ENCODE measurements at places on chromosomes 5 and 9. TPM values are rescaled to one million over a fixed set of nuclear protein-coding genes. Genes with fewer than 3 reads are reported as not detected.

GRCh38 chr5:124951661-124952060, 205.2 kb upstream of the ZNF608 start:
- DNase-seq: no peak

GRCh38 chr9:116646661-116647514, 40.2 kb upstream of the TRIM32 start:
- DNase-seq: peak; percentile 37

- DNase-seq: no peak
These were observed 365.9 kb downstream of the PLK2 start for GRCh38 chr5:58094031-58094430.

DNA sequence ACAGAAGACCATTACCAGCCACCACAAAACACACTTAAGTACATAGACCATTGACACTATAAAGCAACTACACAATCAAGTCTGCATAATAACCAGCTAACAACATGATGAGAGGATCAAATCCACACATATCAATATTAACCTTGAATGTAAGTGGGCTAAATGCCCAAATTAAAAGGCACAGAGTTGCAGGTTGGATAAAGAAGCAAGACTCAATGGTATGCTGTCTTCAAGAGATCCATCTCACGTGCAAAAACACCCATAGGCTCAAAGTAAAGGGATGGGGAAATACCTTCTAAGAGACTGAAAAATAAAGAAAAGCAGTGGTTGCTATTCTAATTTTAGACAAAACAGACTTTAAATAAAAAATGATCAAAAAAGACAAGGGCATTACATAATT, 113.6 kb upstream of the CD180 start:
- no peak for DNase-seq

- DNase-seq: peak; percentile 50
These were observed 4.8 kb downstream of the SUB1 start for GRCh38 chr5:32589942-32590869.

Gene IFNE
- polyA plus RNA-seq: not detected

Gene C5orf58
- not detected for polyA plus RNA-seq

Gene UTP15
- polyA plus RNA-seq: 7.3 TPM

Gene RGMB
- 3.1 TPM for polyA plus RNA-seq
